ENCODE measurements at places on chromosomes 5 and 9.

DNA sequence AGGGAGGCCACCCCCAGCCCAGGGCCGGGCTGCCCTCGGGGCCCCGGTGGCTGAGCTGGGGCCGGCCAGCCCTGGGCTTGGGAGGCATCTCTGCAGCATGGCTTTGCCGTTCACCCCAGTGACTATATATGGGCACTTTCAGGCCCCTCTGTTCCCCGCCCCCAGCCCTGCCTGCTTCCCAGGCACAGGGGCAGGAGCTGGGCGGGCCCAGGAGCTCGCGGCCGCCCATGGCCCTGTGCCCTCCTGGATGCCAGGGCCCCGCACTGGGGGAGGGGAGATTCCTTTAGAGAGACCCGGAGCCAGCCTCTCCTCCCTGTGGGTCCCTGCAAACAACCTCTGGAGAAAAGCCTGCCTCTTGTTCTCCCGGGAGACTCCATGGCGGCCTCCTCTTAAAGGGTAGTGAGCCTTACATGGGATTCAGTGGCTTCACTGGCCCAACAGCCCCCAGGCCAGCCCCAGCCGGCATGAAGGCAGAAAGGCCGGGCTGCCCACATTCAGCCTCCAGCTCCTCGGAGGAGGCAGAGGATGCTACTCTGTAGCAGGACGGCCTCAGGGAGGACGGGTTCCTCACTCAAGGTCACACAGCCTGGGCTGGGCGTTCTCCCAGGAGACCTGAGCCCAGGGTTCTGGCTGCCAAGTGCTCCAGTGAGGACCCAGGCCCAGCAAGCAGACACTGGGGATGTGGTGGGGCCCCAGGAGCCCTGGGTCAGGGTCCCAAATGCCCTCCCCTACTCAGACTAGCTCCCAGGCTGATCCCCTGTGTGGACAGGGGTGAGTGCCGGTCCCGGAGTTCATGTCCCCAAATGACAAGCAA is 4.1 kb downstream of the NACC2 start:
- DNase-seq, result no peak

DNA sequence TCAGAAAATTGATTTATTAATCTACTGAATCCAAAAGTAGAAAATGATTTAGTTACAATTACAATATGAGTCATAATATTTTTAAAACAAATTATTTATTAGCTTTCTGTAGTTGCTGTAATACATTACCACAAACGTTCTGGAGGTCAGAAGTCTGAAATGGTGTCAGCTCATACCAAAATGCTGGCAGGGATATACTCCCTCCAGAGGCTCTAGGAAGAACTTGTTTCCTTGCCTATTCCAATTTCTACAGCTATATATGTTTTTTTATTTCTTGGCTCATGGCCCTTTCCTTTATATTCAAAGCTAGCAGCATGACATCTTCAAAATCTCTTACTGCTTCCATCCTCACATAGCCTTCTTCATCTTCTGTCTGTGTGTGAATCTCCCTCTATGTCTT is 667.9 kb upstream of the ITGA1 start:
- DNase-seq, result no peak

DNA sequence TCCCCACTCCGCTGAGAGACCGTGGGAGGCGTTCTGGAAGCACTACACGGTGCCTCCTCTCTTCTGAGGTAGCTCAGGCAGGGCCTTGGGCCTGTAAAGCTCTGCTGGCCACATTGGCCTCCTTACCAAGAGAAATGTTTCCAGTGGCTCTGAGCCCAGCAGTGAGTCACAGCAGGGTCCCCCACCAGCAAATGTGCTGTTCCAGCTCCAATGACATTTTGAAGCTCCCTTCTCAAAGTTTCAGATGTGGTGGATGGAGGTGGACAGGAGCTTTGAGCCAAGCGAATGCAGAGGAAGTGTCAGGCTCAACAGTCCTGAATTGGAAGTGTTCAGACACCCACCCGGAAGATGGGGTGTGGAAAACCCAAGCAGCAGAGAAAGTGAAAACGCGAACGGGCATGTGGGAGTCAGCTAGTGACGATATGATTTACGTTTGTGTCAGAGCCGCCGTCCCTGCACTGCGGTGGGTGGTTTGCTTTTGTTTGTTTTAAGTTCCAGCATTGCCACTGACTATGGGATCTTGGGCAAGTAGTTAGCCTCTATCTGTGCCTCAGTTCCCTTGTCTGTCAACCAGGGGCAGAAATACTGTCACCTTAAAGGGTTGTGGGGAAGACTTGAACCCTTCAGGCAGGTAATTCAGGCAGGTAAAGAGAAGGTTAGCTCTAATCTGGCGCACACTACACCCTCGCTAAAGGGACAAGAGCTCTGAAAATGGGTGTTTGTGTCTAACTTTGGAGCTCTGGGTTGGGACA is 38.2 kb downstream of the C5orf15 start:
- DNase-seq, result no peak

- no peak for DNase-seq
Observed at GRCh38 chr5:112687306-112687705, 50.4 kb upstream of the APC start.

- DNase-seq, result no peak
Observed at GRCh38 chr5:136016945-136017530, 11.8 kb upstream of the TGFBI start.

- no peak for DNase-seq
Observed at GRCh38 chr5:8958602-8959001, 587.3 kb downstream of the SEMA5A start.

GRCh38 chr9:5430912-5431311 is 6.8 kb downstream of the PLGRKT start:
- DNase-seq, result no peak

DNA sequence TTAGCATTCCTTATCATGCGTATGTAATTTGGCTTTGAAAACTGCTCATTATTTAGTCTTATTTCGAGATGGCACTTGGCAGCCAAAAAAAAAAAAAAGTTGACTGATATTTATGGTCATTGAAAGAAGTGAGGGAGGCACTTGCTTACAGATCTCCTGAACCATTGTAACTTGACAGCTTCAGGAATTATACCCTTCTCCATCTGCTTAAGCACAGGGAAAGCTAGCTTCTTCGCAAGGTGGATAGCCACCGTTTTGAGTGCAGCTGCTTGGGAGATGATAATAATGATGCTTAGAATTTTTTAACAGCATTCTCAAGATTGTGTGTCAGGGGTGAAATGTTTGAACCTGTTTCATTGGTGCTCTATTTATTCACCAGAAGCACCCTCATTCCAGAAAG is 116.1 kb downstream of the GIN1 start:
- DNase-seq, result no peak

DNA sequence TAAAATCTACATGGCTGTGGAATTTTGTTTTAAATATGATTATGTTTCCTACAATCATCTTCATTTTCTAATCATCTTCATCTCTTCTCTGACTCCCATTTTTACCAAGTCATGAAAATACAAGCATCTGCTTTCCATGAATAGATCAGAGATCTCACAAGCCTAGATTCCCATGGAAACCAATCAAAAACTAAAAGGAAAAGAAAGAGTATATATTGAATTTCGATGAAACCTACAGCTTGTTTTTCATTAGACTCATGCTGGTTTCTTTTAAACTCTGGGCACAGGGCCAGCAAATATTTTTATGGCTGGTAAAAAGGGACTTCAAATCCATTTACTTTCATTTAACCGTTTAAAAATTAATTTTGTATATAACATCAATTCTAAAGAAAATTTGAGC is 51.2 kb downstream of the INVS start:
- no peak for DNase-seq

GRCh38 chr9:100066539-100066938 is 32.3 kb downstream of the ERP44 start:
- peak; percentile 60 for DNase-seq

- no peak for DNase-seq
Observed at GRCh38 chr5:32562843-32563242, 22.5 kb upstream of the SUB1 start.

DNA sequence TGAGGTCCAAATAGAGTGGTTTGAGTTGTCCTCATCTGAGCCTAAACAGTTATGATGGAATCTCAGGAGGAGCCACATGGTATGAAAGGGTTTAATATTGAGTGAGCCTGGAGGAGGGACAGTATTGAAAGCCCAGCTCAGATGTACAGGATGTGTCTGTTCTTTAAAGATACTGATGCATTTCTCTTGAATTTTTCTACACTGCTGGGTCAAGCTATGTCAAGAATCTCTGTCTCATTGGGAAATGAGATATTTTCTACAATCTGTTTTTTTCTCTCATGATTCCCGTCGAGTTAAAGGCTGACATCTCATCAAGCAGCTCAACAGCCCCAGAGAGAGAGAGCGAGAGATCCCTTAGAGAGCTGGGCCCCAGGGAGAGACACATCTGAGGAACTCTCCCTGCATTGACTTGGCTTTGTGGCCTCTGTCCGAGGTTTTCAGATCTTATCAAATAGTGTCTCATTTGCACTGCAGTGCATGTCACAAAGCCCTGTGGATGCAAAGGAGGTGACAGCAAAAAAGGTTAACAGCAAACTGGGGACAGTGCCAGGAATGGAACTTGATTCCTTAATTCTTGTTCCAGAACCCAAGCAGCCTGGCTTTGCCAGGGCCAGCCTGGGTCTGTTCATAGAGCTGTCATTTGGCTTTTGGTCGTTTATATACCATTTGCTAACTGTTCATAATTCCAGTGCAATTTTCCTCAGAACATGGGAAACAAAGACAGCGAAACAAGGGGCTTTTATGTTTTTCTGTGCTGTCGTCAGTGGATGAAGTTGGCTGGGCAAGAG is 19.0 kb upstream of the ACTBL2 start:
- no peak for DNase-seq

GRCh38 chr9:123324767-123325183 is 31.2 kb upstream of the CRB2 start:
- no peak for DNase-seq

GRCh38 chr5:143314099-143314498 is 89.4 kb downstream of the NR3C1 start:
- peak; percentile 30 for DNase-seq

DNA sequence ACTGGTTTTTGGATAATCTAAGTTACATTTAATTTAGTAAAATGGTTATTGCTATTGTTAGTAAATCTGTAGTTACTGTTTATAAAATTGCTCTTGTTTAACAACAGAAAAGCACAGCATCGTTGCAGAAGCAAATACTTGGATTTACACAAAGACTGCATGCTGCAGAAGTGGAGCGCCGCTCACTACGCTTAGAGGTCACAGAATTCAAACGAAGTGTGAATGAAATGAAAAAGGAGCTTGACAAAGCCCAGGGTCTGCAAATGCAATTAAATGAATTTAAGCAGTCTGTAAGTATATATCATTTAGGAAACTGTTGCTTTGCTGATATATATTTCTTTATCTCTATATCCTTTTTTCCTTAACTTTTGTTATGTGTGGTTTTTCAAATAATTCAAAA is 226.0 kb downstream of the CCDC171 start:
- DNase-seq, result no peak

DNA sequence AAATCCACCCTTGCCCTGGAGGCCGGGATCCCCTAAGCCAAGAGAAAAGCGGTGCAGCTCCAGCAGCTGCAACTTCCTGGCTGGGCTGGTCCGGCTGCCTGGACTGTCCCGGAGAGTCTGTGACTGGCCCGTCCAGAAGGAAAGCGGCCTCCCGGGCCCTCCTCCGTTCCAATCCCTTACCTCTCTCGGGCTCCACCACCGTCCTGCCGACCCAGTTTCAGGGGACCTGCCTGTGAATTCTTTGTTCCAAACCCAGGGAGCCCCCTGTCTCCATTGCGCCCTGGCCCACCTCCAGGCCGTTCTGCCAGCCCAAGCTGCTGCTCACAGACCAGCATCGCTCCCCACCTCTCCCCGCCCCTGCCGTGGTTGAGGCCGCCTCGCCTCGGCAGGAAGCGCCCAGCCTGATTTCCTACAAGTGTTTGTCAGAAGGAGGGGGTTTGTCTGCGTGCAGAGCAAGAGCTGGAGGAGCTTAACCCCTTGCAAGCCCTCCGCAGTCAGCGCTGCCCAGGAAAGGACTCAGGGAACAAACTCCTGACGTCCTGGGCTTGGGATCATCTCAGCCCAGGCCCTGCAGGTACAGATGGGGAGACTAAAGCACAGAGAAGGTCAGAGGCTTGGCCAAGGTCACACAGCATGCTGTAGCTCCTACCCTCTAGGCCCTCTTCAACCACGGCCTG is at the start of gene AKNA:
Gene AKNA (minus strand): TSS at position 303 of the 677 bp plus-strand sequence. CDS start 6,649 bp downstream, outside the sequence.
- DNase-seq, result peak; percentile 82

DNA sequence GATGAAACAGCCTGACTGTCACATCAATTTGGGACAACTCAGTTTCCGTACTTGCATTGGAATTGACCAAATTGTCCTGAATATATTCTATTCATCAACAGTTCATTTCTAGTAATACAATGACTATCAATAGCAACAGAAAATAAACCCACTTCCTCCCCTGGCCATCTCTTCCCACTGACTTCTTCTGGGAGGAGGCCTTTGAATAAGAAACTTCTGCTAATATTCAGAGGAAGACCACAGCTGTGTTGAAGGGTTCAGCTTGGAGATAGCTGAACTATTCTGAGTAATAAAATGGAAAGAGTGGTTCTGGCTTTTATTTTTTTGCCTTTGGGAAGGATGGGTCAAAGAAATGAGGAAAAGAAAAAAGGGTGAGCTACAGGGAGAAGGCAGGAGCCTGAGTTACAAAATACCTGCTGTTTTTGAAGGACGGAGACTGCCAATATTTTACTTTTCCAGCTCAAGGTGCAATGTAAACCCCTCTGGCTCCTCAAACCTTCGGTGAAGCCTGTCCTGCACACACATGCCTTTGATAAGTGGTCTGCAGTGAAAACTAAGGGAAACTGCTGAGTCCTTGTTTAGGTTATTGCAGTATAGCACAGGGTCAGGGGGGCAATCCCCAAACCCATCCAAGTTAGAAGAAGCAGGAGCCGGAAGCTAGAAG is 29.9 kb downstream of the FYB1 start:
- DNase-seq, result no peak

- DNase-seq, result peak; percentile 79
Observed at GRCh38 chr5:35319333-35320002, 89.2 kb upstream of the PRLR start.

DNA sequence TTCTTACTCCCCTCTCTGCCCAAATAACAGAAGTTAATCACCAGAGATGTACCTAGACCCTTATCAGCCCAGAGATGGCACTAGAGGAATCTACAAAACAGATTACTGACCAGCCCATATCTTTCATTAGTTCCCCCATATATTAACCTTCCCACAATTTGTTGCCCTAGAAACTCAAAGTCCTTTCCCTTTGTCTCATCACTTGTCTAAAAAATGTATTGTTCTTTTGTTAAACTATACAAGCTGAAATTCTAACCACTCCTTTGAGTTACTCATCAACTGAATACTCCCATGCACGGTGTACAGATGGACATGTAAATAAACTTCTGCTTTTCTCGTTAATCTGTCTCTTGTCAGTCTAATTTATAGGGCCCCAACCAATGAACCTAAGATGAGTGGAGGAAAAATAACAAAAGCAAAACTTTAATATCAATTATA is 130.9 kb downstream of the CCDC192 start:
- DNase-seq, result no peak

- no peak for DNase-seq
Observed at GRCh38 chr5:124232515-124232914, 513.9 kb downstream of the ZNF608 start.

DNA sequence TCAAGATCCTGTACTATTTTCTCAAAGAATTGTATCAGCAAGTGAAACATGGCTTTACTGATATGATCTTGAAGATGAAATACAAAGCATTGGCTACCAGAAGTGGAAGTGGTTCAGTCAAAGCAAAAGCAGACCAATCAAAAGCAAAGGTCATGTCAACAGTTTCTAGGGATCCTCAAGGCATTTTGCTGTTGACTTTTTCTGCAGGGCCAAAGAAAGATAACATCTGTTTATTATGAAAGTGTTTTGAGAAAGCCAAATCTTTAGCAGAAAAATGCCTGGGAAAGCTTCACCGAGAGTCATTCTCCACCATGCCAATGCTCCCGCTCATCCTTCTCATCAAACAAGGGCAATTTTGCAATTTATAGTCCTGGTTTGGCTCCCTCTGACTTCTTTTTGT is 90.3 kb upstream of the ACO1 start:
- DNase-seq, result no peak

GRCh38 chr5:87127956-87128687 is 139.6 kb upstream of the RASA1 start:
- DNase-seq, result no peak

All from NAMALWA (cell line).